Lung microvascular endothelial cell (primary cell): ENCODE measurements at places on chromosomes 4 and X. TPM values are rescaled to one million over a fixed set of nuclear protein-coding genes. Genes with fewer than 3 reads are reported as not detected.

Gene OPRPN
- total RNA-seq, result not detected in 2 replicates

Gene ITIH6
- not detected in 2 replicates for total RNA-seq

Gene LANCL3
- under 0.01 and 0.22 TPM in 2 replicates for total RNA-seq

Gene CENPVL2
- total RNA-seq, result not detected in 2 replicates

Gene FGFRL1
- total RNA-seq, result 6.3 and 16.9 TPM in 2 replicates

GRCh38 chr4:81256059-81256970, 41.3 kb upstream of the PRKG2 start:
- DNase-seq, result no peak

DNA sequence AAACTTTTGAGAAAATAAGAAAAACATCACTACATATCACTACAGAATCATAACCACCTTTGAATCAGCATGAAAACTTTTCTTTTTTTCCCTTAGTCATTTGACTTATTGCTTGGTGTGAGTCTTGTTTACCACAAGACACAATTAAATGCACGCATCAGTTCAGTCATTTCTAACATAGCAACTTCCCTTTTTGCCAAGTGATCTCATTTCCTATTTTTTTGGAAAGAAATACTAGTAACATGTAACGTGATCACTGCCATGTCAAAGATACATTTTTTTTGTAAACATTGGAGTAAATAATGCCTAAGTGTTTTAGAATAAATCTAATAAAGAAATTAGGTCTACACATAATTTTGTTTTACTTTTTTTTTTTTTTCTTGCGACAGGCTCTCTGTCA, 5.1 kb upstream of the CXCL8 start:
- DNase-seq, result peak; percentile 95

- no peak for DNase-seq
Observed at GRCh38 chrX:49174723-49175122, 3.0 kb downstream of the PLP2 start.

DNA sequence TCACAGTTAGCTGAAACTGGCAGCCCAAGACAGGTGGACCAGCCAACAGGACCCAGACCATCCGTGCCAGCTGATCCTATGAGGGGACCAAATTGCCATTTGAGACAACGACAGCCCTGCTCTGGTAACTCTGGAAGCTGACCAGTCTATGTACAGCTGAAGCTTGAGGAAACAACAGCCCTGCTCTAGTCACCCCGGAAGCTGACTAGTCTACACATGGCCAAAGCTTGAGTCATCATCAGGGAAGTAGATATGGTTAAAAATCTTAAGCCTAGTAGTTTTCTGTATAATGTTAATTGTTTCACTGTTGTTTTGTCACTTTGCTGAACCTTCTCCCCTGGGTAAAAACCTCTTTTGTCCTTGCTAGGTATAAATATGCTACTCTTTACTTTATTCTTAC, 905.4 kb upstream of the NDST4 start:
- no peak for DNase-seq

GRCh38 chrX:118755633-118756032, 28.2 kb downstream of the IL13RA1 start:
- DNase-seq, result no peak

DNA sequence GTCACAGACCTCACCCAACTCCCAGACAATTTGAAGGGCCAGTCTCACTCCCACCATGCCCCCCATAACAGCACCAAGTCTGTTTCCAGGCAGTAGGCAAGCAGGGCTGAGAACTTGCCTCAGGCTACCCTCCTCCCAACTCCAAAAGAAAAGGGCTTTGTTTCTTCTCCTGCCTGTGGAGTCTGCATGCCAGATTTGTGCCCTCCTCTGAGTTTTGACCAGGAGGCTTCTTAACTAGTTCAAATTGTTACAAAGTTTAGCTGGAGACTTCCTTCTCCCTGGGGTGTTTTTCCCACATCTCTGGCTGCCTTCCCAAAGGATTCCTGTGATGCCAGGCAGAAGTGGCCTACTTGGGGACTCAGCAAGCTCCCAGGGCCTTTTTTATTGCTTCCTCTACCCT, 29.6 kb downstream of the PBDC1 start:
- DNase-seq, result no peak

- DNase-seq, result peak; percentile 93
Observed at GRCh38 chr4:128600996-128601871, 208.3 kb upstream of the JADE1 start.

GRCh38 chrX:38211891-38212635, 8.6 kb downstream of the SRPX start:
- DNase-seq, result peak; percentile 65

GRCh38 chrX:40195368-40195767, 97.6 kb upstream of the BCOR start:
- DNase-seq, result no peak

DNA sequence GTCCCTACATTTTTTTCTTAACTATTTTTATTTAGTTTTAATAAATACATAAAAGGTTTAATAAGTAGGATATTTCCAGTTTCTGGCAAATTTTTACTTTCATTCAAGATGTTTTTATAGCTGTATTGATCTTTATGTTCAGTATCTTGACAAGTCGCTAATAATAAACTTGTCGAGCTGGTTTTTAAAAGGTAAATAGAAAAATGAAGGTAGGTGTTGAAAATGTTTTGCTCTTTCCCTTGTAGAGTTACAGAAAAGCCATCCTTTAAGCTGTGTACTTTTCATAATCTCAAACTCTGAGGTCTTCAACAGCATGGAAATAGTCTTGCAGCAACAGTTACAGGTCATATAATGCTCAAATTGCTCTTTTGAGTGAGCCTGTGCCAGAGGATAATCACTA, 52.6 kb downstream of the RS1 start:
- no peak for DNase-seq
